NB4 (cell line): ENCODE measurements at places on chromosomes 2 and 18.

GRCh38 chr2:20094955-20095354 lies 43.5 kb upstream of the LAPTM4A start:
- DNase-seq: no peak

DNA sequence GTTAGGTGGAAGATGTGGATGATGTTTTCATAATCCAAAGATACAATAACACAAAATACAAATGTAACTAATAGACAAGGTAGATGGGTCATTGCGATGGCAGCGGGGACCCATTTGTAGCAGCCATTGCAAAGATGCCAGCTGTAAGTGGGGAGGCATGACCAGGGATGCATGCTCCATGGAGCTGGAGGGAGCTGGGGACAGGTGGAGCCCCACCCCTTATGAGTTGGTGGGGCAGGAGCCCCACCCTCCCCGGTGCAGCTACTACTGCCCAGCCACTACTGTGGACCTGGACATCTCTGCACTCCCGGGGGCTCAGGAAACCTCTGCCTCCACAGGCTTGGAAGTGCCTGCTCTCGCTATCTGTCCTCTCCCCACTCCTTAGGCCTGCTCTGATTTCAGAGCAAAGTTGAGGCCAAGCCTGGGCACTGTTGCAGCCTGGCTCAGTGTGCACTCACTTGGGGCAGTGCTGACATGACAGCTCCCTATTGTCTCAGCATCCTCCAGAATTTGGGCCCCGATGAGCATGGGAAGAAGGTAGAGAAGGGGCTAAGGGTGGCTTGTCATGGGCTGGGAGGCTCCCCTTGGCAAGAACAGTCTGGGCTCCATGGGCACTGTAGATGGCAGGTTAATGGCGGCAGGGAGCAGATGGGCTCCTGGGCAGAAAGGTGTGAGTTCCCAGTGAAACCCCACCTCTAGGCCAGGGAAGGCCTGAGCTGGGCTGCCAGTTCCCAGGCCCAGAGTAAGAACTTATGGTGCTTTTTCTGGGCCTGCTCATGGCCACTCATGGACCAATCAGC lies 81.1 kb downstream of the ZNF804A start:
- DNase-seq: no peak

DNA sequence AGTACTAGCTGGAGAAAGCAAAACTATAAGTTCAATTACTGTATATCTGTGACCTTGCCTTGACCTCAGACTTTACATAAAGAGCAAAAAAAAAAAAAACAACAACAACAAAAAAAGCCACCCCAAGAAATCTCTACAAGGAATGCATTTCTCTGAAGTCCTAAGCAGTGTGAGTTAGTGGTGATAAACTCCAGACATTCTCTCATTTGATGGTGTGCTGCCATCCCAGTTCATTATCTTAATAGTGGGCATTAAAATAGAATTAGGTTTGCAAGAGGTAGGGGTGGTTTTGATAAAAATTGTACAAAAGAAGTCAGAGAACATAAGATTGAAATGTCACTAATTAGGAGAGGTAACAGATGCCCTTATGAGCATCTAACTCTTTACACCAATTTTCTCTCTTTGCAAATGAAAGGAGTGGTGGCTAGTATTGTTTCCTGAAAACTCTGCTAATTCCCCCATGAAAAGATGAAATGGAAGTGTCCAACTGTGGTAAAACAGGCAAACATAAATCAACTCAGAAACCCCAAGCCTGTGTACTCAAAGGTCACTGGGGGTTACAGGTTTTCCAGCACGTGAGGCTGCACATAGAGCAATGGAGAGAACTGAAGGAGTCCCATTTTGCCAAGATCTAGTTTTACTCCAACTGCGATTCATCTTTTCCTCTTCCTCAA lies 131.9 kb downstream of the MEIS1 start:
- no peak for DNase-seq

DNA sequence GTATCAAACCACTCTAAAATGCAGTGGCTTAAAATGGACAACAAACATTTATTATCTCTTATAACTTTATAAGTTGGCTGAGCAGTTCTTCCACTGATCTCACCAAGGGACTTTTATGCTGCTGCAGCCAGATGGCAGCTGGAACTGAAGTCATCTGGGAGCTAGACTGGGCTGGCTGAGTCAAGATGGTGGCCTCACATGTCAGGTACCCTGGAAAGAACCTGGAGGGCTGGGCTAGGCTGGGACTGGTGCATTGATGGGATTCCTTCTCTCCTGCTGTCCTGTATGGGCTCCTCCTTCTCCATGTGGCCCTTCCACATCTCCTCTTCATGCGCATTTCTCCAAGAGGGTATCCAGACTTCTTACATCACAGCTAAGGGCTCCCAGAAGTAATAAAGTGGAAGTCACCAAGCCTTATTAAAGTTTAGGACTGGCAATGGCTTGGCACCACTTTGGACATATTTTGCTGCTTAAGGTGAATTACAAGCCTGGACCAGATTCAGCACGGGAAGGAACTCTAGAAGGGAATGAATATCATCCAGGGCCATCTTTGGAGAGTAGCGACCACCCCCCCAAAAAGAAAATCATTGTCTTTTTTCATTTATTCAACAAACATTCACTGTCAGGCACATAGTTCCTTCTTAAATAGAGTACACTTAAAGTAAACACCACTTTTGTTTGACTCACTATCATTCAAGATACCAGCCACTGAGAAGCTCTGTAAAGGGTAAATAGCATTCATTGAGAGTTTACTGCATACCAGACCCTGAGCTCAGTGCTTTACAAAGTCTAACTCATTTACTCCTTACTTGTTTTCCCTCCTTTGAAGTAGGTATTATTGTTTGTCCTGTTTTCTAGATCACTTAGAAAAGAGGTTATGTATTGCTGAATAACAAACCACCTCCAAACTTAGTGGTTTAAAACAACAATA lies 138.0 kb downstream of the ZFP36L2 start:
- DNase-seq: no peak

- DNase-seq: no peak
These were observed 55.0 kb upstream of the MSH6 start for GRCh38 chr2:47727956-47728355.

- no peak for DNase-seq
These were observed 17.4 kb upstream of the HNRNPA3 start for GRCh38 chr2:177195194-177195593.

DNA sequence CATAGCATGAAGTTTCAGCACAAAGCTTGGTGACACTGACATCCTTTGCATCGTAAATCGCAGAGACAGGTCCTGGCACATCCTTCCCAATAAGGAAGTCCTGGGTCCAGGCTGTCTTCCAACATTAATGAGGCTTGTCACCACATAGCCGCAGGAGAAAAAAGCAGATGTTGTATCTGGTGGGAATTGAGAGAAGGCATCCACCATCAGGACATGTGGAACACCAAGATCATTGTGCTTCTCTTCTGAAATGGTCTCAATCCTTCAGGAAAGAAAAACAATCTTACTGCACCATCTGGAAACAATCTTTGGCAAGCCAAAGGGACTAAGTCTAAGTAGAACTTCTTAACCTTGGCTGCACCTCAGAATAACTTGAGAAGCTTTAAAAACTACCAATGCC lies 119.0 kb upstream of the ARHGAP28 start:
- no peak for DNase-seq

DNA sequence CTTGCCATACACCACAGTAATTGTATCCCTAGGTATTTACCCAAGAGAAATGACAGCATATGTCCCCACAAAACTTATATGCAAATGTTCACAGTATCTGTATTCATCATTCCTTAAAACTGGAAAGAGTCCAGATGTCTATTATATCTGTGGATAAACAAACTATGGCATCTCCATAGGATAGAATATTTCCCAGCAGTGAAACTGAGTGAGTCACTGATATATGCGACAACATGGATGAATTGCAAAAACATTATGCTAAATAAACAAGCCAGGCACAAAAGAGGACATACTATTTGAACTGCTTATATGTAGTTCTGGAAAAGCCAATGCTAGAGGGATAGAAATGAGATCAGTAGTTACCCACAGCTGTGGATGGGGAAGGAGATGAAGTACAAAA lies 359.4 kb upstream of the DSEL start:
- no peak for DNase-seq

DNA sequence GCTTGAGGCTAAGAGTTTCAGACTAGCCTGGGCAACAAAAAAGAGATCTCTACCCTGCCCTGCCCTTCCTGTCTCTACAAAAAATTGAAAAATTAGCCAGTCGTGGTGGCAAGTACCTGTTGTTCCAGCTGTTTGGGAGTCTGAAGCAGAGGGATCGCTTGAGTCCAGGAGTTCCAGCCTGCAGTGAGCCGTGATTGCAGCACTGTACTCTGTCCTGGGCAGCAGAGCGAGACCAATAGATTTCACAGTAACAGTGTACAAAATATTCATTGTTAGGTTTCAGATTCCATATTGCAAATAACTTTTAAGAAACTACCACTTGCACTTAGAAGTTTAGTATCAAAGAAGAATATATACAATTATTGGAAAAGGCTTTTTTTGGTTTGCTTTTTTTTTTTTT lies 54.3 kb downstream of the B3GNT2 start:
- DNase-seq: no peak

- no peak for DNase-seq
These were observed 60.5 kb upstream of the CYRIA start for GRCh38 chr2:16726147-16726546.

GRCh38 chr18:49343179-49343578 lies 117.3 kb downstream of the DYM start:
- DNase-seq: no peak

DNA sequence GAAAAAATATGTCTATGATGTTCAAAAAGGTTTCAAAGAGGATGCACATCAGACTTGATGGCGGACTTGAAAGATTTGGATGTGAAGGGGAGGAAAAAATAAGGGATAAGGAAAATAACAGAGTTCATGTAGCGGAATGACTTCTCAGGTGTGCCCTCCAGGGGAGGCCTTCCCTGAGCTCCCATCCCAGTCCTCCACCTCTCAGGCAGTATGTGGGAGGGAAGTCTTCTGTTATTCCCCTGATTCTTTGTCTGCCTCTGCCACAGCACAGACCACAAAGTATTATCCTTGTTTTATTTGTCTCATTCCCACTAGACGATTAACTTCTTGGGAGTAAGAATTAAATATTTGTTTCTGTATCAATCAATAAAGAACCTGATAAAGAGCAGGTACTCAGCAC lies 17.7 kb downstream of the COL5A2 start:
- DNase-seq: no peak

- DNase-seq: no peak
These were observed 60.2 kb downstream of the TRPM8 start for GRCh38 chr2:233977296-233977837.

- DNase-seq: no peak
These were observed 110.8 kb downstream of the ZNF516 start for GRCh38 chr18:76384114-76384790.
